ENCODE measurements at places on chromosomes 7 and 10.

DNA sequence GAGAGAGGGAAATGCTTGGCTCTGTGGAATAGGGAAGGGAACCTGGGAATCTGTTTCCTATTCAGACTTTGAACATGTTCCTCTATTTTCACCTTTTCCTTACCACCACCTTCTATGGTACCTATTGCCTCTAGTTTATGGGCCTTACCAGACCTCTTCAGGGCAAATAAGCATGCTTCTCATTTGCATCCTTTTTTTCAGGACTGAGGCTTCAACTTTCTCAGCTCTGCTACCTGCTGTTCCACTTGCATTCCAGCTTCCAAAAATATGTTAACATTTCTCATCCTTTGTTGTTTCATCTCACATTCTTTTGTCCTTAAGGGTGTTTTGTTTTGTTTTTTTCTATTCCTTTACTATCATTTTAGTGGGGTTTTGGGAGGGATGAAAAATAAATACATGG is 77.9 kb upstream of the MXI1 start:
- DNase-seq: no peak

DNA sequence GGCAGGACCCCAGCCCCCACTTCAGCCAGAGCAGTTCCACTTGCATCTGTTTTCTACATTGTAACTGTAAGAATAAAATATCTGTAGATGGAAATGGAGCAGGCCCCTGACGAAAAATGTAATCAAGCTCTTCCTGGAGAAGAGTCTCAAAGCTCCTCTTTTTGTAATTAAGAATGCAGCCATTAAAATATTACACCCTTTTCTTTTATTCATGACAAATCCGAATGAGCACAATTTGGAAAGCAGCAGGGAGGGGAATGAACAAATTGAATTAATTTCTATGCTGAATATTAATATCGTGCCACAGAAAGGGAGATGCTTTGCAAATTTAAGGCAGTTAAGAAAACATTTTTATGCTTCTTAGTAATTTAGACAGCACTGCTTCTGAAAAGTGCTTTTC is 24.8 kb upstream of the CAPZA2 start:
- DNase-seq: no peak

- no peak for DNase-seq
Observed at GRCh38 chr10:129511086-129511485, 44.0 kb downstream of the MGMT start.

DNA sequence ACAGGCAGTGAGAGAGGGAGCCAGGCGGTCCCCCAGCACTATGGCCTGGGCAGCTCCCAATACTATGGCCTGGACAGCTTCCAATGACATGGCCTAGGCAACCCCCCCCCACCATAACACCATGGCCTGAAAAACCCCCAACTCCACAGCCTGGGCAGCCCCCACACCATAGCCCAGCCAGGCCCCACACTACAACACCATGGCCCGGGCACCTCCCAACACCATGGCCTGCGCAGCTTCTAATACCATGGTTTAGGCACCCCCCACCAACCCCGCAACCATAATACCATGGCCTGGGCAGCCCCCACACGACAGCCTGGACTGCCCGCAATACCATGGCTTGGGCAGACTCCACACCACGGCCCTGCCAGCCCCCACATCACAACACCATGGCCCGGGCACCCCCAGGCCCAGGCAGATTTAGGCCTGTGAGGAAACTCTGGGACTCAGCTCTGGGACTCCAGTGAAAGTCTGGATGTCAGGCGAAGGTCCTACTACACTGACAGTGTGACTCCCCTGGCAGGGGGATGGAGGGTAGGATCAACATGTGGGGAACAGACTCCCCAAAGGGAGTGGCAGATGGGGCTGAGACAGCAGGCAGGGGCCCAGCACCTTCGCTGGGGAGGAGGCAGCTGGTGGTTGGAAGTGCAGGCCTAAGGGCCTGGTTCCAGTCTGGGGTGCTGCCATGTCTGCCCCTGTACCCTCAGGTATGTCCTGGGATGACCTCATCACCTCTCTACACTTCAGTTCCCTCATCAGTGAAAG is 8.7 kb downstream of the CPXM2 start:
- DNase-seq: no peak

DNA sequence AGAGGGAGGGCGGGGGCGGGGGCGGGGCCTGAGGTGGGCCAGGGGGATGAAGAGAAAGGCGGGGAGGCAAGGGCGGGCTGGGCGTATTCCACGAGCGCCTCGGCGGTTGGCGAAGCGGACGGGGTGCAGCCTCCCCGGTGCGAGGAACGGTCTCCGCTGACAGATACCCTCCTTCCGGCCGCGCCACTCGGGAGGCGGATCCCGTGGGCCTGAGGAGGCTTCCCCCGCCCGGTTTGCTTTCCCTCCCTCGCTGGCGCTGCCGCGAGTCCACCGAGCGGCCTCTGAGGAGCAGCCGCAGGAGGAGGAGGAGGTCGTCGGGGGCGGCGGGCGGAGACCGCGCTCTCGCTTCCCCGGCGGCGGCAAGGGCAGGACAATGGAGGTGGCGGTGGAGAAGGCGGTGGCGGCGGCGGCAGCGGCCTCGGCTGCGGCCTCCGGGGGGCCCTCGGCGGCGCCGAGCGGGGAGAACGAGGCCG is at the start of gene TRIM24:
Gene TRIM24 (plus strand): TSS at position 84 of the 473 bp plus-strand sequence. CDS start 290 bp downstream, at position 374.
- DNase-seq: peak; percentile 96

DNA sequence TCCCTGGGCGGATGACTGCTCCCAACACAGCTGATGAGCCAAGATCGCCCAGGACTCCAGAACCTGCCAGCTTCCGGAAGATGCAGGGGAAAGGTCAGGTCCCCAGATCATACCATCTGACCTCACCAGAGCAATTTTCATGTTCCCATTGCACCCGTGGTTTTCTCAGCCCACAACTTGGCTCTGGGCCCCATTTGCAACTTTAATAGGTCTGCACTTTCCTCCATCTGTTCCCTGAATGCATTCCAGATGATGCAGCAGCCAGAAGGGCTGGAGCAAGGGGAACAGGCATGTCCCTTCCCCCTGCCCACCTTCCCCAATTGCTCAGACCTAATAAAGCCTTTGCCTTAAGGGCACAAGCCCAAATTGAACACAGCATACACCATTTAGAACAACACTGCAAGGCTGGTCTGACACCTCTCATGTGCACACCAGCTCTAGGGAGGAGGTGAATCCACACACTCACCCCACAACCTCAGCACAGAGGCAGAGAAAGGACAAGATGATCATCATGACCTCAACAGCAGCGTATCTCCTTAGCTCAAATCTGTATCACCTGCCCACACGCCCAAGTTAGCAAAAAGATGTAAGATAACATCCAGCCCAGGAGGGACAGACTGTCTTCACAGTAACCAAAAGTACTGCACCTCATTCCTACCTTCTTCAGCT is 87.5 kb downstream of the PLXNA4 start:
- no peak for DNase-seq

- no peak for DNase-seq
Observed at GRCh38 chr7:134315679-134316538, 821 bp downstream of the SLC35B4 start.

GRCh38 chr10:121952226-121952625 is 22.8 kb downstream of the NSMCE4A start:
- DNase-seq: no peak

DNA sequence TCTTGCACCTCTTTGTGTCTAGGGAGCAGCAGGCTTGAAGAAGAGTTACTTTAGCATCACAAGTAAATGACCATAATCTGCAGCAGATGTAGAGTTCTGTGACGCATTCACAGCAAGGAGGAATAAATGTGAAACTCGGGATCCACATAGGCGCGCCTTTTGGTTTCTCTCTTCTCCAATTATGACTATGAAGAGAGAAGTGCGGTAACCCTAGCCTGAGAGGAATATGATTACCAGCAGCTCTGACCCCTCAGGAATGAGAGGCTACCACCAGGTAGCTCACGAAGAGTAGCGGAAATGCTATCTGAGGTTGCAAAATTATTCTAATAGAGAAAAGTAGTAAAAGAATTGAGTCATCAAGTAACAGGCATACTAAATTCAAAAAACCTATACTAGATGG is 25.2 kb upstream of the DMTF1 start:
- no peak for DNase-seq

- DNase-seq: no peak
Observed at GRCh38 chr10:3414667-3415023, 242.1 kb upstream of the PITRM1 start.

DNA sequence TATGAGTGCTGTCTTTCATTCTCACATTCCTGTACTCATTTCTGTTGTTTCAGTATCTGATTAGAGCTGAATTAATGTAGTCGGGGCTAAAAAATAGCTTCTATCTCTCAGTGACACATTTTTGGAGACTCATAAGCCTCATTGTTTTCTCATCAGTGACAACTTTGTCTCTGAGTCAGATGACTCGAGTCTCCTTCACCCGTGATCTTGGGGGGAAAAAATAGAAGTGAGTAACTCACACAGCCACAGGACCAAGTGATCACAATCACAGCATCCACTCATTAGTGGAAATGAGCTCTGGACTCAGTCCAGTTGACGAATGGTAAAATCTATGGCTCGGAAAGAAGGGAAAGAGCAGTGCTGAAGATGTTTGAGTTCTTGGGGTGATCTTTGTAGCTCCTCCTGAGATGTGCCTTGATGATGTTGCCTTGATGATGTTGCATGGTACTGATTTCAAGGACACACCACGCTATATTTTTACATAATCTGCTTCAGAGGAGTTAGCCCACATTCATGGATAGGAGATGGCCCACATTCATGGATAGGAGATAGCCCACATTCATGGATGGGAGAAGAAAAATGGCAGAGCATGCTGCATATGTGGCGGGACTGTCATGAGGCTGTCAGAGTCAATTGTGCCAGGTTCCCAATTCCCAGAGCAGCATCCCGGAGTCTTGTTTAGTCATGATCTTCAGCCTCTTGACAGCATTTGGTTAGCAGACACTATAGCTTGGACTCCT is 214.7 kb downstream of the CELF2 start:
- no peak for DNase-seq

GRCh38 chr10:34275626-34276130 is 539.4 kb downstream of the PARD3 start:
- no peak for DNase-seq

- no peak for DNase-seq
Observed at GRCh38 chr10:70967591-70968587, 79.5 kb upstream of the PCBD1 start.

GRCh38 chr7:16651396-16652239 is 5.6 kb downstream of the BZW2 start:
- no peak for DNase-seq

- DNase-seq: no peak
Observed at GRCh38 chr10:111004016-111004415, 72.8 kb upstream of the ADRA2A start.

DNA sequence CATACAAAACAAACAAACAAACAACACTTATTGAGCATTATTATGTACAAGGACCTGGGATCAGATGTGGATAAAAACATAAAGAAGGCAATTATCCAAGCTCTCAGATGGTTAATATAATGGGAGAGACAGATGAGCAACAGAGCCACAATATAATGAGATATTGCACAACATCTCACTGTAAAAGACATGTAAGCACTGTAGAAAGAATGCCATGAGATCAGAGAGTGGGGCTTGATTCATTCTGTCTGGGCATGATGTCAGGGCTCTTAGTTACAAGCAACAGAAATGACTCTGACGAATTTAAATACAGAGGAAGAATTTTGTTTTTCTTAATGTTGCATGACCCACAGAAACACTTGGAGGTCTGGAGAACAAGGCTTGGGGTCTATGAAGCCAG is 164.7 kb upstream of the PLXDC2 start:
- DNase-seq: no peak

DNA sequence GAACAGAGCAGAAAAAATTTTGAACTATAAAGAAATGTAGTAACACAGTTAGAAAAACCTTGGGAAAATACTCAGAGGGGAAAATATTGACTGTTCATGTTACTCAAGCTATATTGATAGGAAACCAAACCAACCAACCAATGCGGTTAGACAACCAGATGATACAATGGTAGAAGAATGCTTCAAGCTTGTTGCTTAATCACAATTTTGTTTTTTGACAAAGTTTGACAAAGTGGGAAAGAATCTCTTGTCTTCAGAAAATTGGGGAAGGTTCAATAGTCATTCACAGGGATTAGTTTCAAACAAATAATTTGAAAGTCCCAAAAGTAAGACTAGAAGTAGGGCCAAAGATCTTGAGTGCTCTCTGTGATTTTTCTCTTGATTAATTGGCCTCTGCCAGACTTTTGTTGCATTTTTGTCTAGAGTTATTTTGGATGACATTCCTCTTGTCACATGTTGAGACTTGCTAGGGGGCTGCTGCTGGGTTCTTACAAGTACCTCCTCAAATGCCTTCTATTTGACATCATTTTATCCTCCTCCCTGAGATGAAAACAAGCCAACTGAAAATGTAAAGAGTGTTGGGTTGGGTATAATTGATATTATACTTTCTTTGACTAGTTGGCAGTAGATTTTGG is 233.1 kb upstream of the PHYHIPL start:
- no peak for DNase-seq

DNA sequence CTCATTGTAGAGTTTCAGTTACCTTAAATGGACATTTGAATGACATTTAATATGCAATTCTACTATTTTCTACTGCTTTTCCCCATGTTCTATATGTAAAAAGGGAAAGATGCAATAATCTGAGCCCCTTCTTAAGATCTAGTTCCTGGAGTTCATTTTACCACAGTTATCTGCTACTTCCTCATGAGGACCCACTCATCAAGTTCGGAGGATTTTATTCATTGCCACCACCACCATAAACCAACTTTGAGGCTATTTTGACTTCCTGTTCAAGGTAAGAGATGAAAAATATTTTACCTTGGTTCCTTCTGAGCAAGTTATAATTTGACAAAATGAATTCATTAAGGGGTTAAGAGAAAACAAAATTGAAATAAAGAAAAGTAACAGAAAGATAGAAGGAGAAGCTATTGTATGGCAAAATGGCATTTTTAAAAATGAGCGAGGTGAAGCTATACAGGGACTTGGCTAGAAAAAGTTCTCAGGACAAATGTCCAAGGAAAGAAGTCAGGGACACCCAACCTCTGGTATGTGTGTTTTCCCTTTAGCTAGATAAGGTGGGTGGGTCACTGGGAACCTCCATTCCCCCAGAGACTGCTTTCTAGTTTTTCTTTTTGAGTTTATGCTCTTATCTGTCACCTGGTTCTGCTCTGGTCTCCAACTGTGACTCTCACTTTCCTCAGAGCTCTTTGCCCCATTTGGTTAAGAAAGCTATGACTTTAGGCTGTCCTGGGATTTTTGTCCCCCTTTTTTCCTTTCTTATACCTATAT is 14.9 kb upstream of the FAM3C start:
- DNase-seq: no peak

DNA sequence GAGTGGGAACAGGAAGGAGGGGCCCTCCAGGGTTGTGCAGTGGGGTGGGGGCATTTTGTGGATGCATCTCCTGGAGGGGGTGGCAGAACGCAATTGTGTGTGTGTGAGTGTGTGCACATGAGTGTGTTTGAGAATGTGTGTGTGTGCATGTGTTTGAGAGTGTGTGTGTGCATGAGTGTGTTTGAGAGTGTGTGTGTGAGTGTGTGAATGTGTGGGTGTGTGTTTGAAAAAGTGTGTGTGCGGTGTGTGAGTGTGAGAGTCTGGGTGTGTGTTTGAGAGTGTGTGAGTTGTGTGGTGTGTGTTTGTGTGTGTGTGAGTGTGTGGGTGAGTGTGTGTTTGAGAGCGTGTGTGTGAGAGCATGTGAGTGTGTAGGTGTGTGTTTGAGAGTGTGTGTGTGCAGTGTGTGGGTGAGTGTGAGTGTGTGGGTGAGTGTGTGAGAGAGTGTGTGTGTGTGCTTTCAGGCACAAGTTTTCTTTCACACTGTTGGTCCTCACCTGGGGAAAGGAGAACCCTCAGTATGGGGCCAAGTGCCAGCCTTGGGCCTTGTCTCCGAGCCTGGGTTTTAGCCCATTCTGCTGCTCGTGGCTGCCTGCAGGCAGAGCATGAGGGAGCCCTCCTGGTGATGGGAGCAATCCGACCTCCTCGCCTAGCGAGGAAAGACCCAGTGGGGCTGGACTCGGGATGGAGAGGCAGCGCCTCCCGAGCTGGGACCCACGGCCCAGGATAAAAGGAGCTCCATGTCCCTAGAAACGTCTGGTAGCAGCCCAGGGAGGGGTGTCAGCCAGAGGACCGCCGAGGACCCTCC is 35.6 kb downstream of the CDH23 start:
- no peak for DNase-seq
